ENCODE measurements at places on chromosomes 4 and X.
A peak's percentile ranks its signal among the peaks of the same experiment; 100 is the strongest.

DNA sequence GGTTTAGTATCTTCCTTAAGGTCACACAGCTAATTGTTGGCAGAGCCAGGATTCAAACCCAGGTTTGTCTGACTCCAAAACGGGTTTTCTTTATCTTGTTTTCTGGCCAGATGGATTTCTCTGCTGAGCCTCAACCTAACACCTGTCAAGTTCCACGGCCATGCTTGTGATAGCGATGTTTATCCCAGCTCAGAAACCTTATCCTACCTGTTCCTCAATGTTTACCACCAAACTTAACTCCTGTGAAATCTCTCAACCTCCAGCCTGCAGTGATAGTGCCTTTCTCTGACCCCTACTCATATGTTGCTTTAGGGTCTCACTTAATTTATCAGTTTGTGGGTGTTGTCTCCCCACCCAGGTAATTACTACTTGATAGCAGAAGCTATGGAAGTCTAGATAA is 246.0 kb downstream of the DCTD start:
- peaks cover 11% of the 10 kb centered on the region for H3K36me3 ChIP-seq
- no peaks in the 10 kb centered on the region for H3K27me3 ChIP-seq
- DNase-seq: no peak

- no peak overlapping the region for H3K4me3 ChIP-seq
- no peaks in the 10 kb centered on the region for H3K4me1 ChIP-seq
- DNase-seq: no peak
- no peaks in the 10 kb centered on the region for H3K36me3 ChIP-seq
- no peak overlapping the region for H3K27ac ChIP-seq
- H3K27me3 ChIP-seq: no peaks in the 10 kb centered on the region
Observed at GRCh38 chrX:13053171-13053570, 8.8 kb upstream of the FAM9C start.

DNA sequence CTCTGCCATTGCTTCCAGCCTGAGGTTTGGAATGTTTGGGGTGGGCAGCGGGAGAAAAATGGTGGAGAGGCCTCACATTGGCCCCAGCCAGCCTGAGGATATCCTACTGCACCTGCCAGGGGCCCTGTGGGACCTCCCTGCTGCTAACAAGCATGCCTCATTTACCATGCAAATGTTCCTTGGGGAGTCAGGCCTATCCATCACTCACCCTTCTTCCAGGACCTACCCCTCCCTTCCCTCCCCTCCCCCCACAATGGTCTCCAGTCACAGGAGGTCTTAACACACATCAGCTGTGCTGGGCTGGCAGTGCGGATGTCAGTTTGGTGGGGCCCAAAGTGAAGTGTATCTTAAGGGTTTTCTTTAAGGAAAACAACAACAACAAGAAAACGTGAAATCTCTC is 139.2 kb downstream of the SHOX start:
- DNase-seq: peak; percentile 34
- peaks cover 15% of the 10 kb centered on the region for H3K4me1 ChIP-seq
- no peaks in the 10 kb centered on the region for H3K36me3 ChIP-seq
- H3K27me3 ChIP-seq: peaks cover 2% of the 10 kb centered on the region
- H3K27ac ChIP-seq: no peak overlapping the region

- H3K4me1 ChIP-seq: peaks cover 4% of the 10 kb centered on the region
- H3K27ac ChIP-seq: peak overlapping the region; percentile 20
- H3K36me3 ChIP-seq: no peaks in the 10 kb centered on the region
- H3K4me3 ChIP-seq: no peak overlapping the region
Observed at GRCh38 chrX:140762061-140762460, 52.5 kb downstream of the LINC00632 start.

- H3K36me3 ChIP-seq: no peaks in the 10 kb centered on the region
- peaks cover 11% of the 10 kb centered on the region for H3K27me3 ChIP-seq
- peaks cover 9% of the 10 kb centered on the region for H3K4me1 ChIP-seq
Observed at GRCh38 chr4:70703619-70704214, 15.4 kb downstream of the UTP3 start.

- no peak for DNase-seq
- no peaks in the 10 kb centered on the region for H3K27me3 ChIP-seq
- no peak overlapping the region for H3K4me3 ChIP-seq
- H3K36me3 ChIP-seq: no peaks in the 10 kb centered on the region
- no peak overlapping the region for H3K27ac ChIP-seq
Observed at GRCh38 chr4:181173046-181173445, 1070.2 kb upstream of the TENM3 start.
